ENCODE measurements at places on chromosomes 13 and 19.
A peak's percentile ranks its signal among the peaks of the same experiment; 100 is the strongest.

DNA sequence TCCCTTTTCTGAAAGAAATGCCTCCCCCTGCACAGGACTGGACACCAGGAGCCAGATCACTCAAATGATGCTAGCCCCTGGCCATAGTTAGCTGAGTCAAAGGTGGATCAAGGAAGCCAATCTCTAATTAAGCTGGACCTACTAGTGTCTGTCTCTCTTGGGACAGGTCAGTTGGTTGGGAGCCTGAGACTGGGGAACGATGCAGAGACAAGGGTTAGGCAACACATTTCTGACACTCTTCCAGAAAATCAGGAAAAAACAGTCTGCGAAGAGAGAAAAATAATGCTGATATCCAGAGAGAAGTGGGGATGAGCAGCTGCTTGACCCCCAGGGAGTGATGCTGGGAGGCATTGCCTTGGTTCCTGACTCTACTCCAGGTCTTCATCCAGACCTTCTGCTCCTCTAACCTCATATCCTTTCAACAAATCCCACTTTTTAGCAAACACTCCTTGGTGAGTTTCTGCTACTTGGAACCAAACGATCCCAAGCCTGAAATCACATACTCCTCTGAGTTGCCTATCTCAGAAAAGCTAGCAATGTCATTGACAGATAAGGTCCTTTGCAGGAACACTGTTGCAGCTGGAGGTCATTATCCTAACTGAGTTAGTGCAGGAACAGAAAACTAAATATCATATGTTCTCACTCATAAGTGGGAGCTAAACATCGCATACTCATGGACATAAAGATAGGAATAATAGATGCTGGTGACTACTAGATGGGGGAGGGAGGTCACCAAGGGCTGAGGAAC, 369.7 kb downstream of the COG6 start:
- DNase-seq = no peak

DNA sequence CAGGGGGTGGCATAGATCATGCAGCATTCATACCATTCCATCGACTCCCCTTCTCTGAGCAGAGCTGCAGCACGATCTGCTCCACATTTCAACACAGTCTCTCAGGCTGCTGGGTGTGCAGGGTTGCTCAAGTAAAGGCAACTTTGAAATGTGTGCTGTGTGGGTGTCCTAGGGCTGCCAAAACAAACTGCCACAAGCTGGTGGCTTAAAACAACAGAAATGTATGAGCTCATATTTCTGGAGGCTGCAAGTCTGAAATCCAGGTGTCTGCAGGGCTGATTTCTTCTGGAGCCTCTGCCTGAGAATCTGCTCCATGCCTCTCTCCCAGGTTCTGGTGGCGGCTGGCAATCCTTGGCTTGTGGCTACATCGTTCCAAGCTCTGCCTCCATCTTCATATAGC, 63.7 kb upstream of the WDFY2 start:
- no peak for DNase-seq

GRCh38 chr13:106072014-106072413, 463.4 kb downstream of the EFNB2 start:
- DNase-seq = no peak

DNA sequence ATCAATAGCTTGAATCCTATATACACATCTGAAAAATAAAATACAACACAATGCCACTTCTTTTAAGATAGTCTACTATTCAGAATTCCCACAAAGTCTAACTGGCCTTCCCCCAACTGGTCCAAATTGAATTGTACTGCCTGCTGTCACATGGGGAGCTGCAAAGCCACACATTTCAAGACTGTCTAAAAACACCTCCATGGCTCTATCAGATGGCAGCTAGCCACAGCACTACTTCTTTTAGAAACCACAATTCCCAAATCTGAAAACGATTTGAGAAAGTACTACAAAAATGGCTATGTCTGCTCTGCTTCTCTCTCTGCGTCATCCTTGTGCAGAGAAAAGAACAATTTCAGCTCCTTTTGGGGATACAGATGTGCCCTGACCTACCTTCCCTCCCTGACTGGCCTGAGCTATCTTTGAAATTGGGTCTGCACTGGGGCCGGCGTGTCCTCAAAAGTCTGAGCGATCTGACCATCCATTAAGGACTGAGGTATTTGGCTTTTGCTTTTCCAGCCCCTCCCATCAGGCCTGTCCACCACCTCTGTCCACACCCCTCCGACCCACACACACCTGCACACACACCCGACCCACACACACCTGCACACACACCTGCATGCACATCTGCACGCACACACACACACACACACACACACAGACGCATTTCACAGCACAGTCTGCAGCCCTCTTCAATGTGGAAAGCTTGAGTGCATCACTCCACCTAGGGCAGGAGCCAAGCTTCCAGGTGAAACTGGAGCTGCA, 68.6 kb upstream of the IPO5 start:
- no peak for DNase-seq

GRCh38 chr19:1245494-1246264, 2.7 kb upstream of the MIDN start:
- DNase-seq = no peak

GRCh38 chr13:49495783-49496762, at the start of gene PHF11:
Gene PHF11 (plus strand): TSS chr13:49495953. CDS start chr13:49496002, 49 bp downstream.
- DNase-seq = peak; percentile 86

- DNase-seq = no peak
These were observed 2.3 kb downstream of the NCCRP1 start for GRCh38 chr19:39199025-39199424.

DNA sequence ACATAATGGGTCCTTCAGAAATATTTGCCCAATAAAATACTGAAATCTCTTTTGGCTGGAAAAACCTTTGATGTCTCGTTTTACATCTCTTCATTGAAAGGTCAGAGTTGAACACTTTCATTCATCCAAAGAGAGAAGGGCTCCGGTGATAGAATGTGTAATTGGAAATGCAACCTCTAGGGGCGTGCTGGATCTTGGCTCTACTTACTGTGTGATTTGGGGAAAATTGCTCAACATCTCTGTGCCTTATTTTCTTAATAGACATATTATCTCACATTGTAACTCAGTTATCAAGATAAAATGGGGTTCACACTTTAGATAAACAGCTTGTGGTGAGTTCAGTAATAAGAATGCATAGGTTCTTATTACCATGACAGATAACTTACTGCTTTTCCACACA, 1444.1 kb downstream of the SLITRK5 start:
- DNase-seq = no peak

GRCh38 chr13:35388441-35389355, 87.8 kb downstream of the MAB21L1 start:
- no peak for DNase-seq

DNA sequence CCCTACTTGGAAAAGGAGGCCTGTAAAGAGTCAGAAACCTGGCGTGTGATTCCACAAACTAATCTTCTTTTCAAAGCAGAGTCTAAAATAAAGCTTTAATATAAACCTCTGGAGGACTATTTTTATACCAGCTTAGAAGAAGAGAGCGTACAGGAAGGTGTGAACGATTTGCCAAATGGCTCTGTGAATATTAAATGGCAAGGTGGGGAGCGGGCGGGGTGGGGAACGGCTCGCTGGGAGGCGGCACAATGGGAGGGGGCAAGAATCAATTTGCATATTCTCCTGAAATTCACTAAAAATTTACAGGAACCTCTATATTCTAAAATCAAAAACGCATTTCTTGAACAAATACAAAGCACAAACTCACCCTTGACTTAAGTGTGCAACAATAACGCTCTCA, 982 bp downstream of the ZNF780B start:
- no peak for DNase-seq

- no peak for DNase-seq
These were observed 16.2 kb upstream of the OBI1 start for GRCh38 chr13:78675112-78675511.

DNA sequence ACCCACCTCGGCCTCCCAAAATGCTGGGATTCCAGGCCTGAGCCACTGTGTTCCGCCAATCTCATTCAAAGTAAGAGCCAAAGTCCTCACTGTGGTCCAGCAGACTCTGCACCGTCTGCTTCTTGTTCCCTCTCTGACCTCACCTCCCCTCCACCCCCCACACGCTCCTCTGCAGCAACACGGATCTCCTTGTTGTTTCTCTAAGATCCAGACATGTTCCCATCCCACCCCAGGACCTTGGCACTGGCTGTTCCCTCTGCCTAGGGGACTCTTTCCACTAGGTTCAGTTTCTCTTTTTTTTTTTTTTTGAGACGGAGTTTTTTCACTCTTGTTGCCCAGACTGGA, 38.4 kb downstream of the LTBP4 start:
- DNase-seq = no peak

GRCh38 chr13:74246487-74246886, 112.3 kb upstream of the KLF12 start:
- no peak for DNase-seq

GRCh38 chr19:30897034-30897433, 452.2 kb downstream of the TSHZ3 start:
- DNase-seq = no peak

DNA sequence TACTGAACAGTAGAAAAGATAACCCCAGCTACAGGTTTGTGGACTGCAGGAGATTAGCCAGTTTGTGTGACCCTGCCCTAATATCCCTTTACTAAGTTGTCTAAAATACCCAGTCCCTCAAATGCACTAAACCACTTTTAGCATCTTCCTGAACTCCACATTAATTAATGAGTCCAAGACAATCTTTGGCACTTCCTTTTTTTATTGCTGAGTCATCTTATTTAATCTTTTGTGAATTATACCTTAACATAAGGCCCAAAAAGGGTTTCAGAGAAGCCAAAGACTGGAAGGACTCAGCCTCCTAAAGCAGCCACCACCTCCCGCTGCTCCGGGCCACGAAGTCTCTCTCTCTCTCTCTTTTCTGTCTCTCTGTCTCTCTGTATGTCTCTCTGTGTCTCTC, 48.8 kb upstream of the PDCD5 start:
- DNase-seq = no peak

DNA sequence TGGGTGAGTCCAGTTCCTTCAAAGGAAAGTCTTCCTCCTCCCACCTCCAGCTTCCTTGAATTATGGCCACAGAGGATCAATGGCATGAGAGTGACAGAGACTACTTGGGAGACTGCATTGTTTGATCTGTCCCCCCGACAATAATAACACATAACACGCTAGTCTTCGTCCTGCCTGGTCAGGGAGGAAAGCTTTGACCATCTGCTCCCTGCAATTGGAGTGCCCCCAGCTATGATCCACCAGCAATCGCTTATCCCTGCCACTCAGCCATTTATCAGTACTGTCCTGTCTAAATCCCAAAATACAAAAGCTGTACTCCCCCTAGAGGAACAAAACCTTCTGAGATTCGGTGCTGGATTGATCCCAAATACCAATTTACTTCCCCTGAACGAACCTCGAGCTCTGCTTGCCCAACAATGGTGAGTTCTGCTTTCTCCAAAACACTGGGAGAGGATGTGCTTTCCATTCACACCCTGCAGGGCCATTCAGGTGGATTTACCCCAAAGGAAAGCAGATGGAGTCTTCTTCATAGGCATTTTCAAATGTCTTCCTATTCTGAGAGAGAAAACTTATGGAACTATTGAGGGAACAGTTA, 466.7 kb downstream of the TSHZ3 start:
- no peak for DNase-seq

DNA sequence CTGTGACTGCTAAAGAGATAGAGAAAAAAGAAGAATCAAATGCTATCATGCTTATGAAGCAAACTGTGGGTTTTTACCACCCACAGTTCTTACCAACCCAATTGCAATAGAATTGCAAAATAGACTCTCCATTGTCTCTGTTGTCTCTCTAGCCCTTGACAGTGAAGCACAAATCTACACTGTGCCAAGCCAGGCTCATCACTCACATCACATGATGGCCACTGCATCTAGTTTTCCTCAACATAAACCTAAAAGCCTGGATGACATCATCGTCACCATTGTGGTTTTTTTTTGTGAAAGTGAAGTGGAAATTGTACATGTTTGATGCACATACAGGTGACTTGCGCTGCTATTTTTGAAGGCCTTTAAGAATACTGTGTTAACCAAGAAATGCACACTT, 56.1 kb downstream of the KL start:
- no peak for DNase-seq

- DNase-seq = no peak
These were observed 167.5 kb upstream of the ZNF536 start for GRCh38 chr19:30204721-30205120.

GRCh38 chr13:24073657-24074056, 86.9 kb upstream of the SPATA13 start:
- DNase-seq = no peak

DNA sequence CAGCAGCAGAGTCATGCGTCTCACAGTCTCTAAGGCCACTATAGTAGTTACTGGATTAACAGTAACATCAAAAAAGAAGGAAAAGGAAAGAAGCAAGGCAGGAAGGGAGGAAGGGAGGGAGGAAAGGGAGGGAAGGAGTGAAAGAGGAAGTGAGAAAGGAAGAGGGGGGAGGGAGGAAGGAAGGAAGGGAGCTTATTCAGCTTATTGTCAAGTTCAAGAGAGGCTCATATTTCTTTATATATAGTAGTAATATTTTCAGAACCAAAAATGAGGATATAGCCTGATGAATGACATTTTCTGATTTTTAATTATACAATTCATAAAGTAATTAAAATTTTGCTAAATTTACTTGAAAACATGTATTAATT, 17.7 kb upstream of the RUBCNL start:
- no peak for DNase-seq

DNA sequence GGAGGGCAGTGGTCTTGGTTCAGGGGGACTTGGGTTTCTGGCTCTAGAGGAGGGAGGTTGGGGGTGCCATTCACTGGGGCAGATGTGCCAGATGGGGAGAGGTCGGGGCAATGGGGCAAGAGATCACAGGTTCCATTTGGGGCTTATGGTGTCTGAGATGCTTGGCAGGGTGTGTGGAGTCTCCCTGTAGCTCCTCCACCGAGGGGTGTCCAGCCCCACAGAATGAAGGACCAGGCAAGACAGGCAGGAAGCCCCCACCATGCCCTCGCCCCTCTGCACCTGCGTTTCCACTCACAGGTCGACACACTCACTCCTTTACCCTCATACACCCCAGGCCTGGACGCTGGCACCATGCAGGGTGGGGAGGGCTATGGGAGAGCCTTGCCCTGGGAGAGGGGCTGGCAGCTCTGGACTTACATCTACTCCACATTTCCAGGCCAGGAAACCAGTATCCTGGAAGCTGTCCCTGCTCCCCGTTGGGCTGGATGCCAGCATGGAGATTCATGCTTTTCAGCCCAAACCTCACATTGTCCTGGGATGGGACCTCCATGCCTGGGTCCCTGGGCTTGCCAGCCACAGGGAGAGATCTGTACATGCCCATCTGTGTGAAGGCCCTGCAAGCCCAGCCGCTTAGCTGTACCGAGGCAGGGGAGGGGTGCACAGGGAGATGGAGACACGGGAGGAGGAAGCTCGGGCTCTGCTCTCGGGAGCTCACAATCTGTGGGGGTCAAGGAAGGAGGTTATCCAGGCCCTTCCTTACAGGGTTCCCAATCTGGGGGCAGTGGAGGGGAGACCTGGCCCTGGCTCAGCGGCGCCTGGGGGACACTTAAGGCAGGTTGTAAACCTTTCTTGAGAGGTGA, 77.1 kb downstream of the CHST8 start:
- DNase-seq = no peak

DNA sequence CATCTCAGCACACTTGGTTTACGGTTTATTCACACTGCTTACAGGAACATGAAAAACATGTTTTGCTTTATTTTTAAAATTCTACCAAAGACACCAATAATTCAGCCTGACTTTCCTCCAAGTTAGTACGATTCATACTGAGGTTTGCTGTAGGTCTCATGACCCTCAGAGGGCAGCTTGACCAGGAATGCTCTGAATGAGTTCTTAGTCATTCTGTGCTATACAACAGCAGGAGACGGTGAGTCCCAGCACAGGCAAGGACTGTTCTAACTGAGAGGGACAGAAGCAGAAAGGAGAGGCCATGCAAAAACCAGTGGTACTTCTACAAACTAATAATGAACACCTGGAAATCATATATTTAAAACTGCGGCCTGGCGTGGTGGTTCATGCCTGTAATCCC, 6.4 kb downstream of the GRTP1 start:
- DNase-seq = no peak

All from stimulated activated CD4-positive, alpha-beta T cell treated with anti-CD3 and anti-CD28 coated beads, TNF-alpha, amount 100 ng/mL, for 48 hours (primary cell).